Right lobe of liver (tissue), 6 donors: ENCODE measurements at places on chromosomes 5 and 9.
A peak's percentile ranks its signal among the peaks of the same experiment; 100 is the strongest.

DNA sequence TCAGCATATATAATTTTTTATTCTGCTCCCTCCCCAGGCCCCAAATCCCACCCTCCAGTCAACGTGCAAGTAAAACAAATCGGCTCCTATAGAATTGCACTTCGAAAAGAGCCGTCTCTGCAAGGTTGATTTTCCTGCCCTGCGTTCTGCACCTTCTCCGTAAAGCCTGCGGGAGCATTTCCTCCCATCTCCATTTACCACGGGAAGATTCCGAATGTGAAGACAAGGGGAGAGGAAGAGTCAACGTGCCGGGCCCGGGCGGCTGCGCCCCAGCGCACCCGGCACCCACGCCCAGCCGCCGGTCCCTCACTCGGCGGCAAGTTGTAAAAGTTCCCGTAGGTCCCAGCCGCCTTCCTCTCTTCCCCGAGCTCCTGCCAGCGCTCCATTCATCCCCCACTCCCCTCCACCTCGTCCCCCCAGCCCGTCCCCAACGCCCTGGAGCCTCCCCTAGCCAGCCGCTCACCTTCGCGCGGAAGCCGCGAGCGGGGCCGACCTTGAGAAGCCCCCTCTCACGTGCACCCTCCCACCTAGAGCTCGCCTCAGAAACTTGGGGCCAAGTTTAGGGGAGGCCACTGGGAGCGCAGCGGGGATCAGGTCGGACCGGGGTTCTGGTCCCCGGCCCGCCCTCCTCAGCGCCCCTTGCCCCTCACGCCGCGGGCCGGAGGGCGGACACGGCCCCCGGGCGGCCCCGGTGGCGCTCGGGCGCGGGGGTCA is 431 bp downstream of the BNC2 start:
- no peak for DNase-seq

DNA sequence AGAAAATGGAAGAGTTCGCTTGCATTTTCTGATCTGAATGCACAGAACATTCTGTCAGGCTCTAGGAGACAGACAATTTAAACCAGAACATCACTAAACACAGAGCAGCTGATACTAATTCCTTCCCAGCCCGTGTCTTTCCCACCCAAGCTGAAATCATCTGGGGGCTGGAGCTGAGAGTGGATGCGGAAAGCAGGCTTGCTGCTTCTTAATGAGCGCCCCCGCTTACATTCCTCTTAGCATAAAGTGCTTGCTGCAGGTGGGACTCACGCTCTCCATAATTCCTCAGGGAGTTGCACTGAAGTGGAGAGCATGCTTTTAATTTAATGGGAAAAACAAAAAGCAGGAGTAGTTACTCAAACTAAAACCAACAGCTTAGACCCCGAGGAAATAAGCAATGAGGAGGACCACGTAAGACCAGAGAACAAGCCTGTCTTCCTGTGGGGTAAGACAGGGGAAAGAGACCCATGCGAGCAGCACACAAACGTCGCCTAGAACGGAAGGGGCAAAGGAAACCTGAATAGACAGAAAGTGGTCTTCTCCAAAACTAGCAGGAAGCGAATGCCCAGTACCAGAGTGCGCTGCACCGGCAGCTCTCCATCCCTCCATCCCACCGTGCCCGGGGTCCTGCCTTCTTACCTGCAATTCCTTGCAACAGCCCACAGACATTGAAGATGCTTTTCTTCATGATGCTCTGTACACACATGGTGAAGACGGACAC is 139.3 kb downstream of the LHFPL2 start:
- no peak for DNase-seq

- no peak for DNase-seq
These were observed 39.2 kb downstream of the ANXA2R start for GRCh38 chr5:43000914-43001313.

DNA sequence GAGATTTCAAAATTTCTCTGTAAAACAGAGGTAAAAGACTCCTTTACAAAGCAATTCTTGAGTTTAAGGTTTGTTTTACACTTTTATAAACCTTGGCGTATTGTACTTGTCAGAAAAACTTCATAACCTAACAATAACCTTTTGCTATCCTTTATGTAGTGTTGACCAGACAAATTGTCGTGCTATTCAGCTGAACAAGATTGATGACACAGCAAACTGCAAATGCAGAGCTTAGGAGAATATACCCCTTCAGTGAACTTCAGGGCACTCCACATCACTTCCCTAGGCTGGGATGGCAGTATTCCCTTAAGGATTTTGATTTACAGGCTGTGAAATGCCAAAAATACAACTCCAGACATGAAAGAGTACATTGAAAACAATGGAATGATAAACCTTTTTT is 89.2 kb upstream of the CDH18 start:
- DNase-seq, result no peak

- DNase-seq, result peak; percentile 15
These were observed 44.1 kb downstream of the COL23A1 start for GRCh38 chr5:178545941-178546674.

- no peak for DNase-seq
These were observed 92.0 kb downstream of the SH3TC2 start for GRCh38 chr5:148970876-148971275.

DNA sequence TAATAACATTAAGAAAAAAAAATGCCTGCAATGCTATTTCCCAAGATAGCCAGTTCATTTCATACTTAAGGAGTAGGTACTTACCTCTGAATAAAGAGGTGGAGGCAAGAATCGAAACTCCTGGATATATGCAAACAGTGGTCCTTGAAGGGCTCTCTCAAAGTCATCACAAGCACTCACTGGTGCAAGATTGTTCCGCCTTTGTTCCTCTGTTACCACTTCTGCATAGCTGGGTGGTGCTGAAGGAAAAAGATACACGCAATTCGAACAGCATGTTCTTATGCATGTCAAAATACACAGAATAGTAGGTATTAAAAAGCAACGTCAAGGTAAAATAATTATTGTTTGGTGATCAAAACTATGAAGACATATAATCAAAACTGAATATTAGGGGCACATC is 9.5 kb downstream of the ARRDC3 start:
- DNase-seq, result no peak
